Activated CD4-positive, alpha-beta T cell treated with anti-CD3 and anti-CD28 coated beads, Interleukin-2, amount 10 ng/mL, durations not matched to agents 7 days and 5 days (primary cell): ENCODE measurements at places on chromosomes 7 and 10.
A peak's percentile ranks its signal among the peaks of the same experiment; 100 is the strongest.

GRCh38 chr7:94249631-94250030, 145.1 kb upstream of the COL1A2 start:
- no peak for DNase-seq

- no peak for DNase-seq
Measured at GRCh38 chr7:26705567-26705966, 158.8 kb downstream of the SKAP2 start.

DNA sequence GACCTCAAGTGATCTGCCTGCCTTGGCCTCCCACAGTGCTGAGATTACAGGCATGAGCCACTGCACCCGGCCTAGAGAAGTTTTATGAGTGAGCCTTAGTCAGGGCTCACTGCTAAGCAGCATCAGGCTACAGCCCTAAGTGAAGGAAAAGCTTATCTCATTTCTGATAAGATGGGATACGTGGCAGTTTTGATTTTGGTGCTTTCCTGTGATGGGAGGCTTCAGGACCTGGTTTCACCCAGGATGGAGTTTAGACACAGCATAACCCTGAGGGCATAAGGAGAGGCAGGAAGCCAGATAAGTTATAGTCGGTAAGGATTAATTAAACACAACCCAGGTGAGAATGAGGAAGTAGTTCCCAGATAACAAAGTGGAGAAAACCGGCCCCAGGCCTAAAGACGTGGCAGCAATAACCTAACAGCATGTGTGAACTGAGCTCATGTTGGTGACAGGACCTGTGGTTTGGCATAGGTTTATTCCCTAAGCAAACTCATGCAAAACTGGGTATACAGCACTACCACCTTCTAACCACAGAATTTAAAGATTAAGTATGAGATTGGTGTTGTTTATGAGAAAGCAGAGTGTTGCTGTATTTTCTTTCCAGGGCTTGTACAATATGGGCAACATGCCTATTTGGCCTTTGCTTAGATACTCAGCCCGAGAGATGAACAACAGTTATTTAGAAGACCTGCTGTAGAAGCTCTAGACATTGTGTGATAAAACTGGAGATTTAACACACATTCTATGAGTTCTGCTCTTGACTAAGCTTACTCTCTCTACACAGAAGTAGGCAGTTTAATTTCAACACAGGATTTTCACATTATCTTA, 119.4 kb downstream of the COL28A1 start:
- DNase-seq: peak; percentile 7

GRCh38 chr7:1590887-1591286, 21.1 kb upstream of the PSMG3 start:
- no peak for DNase-seq

DNA sequence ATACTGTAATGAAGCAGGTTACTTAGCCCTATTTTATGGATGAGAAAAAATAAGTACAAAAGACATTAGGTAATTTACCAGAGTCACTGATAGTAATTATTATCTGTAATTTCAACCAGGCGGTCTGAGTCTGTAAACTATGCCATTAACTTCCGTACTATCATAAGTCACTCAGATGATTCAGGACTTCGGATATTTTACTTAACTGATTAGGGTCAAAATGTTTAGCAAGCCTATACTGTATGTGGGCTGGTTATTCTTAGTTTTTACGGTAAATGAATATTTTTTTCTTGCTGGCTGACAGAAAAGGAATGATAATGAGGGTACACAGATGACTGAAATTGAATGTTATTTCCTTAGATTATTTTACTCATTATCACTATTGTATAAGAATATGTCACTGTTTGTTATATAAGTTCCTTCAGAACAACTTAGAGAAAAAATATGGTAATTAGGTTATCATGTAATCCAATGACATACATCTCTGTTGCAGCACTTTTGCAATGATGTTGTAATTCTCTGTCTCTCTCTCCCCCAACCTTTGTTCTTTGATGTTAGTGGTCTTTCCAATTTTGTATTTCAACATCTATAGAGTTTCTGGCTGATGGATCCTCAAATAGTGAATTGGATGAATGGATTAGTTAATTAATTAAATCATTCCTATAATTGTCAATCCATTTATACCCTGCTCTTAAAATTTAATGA, 165.6 kb downstream of the ZEB1 start:
- DNase-seq: no peak

- DNase-seq: no peak
Measured at GRCh38 chr10:24579906-24580305, 143.8 kb downstream of the ARHGAP21 start.

DNA sequence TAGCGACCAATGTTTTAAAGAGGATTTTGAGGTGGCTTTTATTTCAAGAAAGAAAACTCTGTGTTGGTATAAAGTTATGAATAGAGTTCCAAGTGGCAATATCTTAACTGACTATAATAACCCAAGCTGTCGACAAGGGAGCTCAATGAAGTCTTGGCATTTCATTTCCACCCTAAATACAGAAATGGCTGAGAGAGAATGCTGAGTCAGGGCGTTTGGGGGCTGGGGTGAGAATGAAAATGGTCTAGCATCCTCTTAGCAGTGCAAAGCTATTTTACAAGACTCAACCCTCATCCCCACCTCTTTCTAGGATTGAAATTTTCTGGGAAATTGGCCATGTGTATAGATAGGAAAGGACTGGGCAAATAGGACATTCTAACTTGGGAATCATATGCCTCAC, 759.1 kb downstream of the KCNMA1 start:
- DNase-seq: no peak
